ENCODE measurements at places on chromosomes 13 and 19.

DNA sequence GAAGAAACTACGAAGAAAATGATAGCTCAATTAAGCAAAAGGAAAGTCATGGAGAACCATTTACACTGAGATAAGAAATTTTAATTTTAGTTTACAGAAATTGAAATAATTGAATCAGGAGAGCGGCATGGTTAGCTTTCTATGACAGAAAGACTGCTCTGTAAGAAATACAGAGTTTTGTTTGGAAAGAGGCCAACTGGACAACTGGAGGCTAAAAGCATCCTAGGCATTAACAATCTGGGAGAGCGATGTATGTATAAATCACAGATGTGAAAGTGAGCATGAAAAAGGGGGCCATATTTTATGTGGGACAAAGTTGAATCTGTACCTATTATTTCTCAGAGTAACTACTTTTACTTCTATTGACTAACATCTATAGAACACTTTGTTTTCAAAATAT, 1608.8 kb upstream of the PCDH20 start:
- DNase-seq, result no peak

GRCh38 chr13:50267917-50268316, 252.7 kb downstream of the KCNRG start:
- DNase-seq, result no peak

- no peak for DNase-seq
Observed at GRCh38 chr19:55493052-55493644, 4.9 kb downstream of the SSC5D start.

DNA sequence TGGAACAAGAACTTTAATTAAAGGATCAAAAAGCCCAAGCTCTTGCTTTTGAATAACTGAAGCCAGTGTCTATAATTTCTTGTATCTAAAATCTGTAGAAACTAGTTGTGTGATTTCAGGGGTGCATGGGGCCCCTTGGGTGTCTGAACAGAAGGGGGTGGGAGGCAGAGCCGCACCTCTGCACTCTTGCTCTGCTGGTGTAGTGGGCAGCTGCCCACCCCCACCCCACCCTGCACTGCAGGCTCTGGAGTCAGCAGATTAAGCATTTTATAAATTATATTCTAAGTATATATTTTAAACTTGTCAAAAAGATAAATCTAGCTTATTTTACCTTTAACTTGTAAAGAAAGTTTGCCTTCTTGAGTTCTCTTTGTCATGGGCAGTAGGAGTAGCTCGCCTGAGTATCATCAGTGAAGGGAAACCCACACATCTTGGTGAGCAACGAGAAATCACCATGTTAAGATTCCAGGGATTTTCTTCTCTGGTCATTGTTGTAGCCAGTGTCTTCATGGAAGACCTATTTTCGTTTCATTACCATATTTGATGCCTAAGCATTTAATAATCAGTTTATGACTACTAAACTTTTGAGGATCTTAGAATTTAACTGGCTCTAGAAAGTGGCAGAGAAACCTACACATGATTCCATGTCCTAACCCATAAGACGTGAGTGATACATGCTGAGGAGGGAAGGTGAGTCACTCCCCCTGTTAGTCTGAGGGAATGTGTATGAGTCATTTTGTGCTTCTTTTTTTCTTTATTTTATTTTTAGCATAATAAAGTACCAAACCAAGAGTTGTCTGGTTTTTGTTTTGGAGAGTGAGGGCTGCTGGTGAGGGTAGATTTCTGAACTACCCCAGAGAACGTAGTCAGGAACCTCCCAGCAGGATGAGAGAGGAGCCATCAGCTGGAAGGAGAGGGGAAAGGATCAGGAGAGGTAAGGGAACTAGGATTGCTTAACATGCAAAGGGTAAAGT, 7.7 kb downstream of the UBE2L5 start:
- no peak for DNase-seq

- no peak for DNase-seq
Observed at GRCh38 chr13:76992548-76993001, 694 bp downstream of the CLN5 start.

DNA sequence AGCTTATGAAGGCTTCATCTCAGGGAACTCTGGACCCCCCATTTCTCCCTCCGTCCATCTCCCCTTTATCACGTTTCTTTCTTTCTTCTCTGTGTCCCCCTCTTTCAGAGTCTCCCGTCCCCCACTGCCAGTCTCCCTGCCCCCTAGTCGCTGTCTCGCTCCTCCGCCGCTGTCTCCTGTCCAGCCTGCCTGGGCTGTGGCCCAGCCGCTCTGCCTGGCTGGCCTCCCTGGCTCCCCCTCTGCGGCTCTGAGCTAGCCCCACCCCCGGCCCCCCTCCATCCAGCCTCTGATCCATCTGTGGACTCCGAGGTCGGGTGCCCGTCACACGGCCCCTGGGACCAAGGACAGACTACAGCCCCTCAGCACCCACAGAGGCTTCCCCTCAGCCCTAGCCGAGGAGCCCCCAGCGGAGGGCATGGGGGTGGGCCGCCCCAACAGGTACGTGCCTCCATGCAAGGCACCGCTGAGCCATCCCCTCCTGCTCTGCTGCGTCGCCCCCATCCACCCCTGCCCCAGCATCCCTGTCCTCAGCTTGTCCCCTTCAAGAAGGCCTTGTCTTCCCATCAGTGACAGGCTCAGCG, 1.1 kb upstream of the KCNJ14 start:
- DNase-seq, result no peak

DNA sequence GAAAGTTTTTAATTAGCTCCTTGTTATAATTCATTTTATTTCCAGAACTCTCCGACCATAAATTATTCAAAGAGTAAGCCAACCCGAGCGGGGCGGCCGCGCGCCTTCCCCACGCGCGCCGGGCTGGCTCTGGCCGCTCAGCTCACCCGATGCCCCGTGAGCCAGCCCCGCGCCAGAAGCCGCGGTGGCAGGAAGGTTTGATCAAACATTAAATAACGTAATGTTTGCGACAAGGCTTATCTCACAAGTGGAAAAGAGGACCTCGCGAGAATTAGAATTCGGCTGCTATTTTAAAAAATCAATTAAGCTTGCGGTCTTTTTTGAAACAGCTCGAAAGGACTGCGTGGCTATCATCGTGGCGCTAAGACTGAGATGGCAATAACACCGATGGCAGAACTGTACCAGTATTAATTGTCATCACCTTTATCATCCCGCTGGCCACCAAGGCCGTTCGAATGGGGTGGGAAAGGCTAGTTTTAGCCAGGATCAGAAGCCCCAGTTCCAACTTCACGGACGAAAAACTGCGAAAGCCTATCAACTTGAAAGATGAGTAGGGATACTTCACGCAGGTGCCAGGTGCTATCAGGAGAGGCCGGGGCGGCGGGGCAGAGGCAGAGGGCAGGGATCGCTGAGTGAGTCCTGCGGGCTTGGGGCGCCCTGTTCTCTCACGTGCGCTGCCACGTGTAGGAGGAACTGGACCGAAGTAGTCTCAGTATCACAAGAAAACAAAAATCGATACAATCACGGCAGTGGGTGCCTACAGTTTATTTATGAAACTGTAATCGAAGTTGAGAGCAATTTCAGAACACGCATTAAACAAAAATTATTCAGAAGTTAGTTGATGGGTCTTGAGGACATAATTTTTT, 6.4 kb downstream of the POU4F1 start:
- no peak for DNase-seq

GRCh38 chr13:105778196-105778595, 757.3 kb downstream of the EFNB2 start:
- DNase-seq, result no peak

GRCh38 chr13:20387441-20387971, 138.2 kb downstream of the CRYL1 start:
- DNase-seq, result no peak

DNA sequence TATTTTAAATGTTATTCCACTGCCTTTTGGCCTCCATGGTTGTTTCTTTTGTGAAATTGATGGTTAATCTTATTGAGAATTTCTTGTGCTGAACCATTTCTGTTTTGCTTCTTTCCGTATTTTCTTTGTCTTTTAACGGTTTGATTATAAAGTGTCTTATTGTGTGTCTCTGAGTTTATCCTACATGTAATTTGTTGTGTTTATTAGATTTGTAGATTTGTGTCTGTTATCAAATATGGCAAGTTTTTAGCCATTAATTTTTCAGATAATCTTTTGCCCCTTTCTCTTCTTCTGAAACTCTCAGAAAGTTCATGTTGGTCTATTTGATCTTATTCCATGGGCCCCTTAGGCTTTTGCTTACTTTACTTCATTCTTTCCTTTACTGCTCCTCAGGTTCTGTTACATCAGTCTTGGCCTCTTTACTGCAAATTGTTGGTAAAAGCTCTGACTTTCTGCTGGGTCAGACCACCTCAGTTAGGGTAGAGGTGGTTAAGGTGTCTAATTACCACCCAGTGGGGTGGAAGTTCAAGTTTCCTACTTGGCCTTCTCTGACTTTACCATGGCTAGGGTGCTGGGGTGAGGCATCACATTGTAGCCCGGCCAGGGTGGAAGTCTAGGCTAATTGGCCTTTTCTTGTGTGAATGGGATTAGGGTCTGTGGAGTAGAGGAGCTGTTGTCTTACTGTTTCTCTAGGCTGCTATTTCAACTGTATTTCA, 58.3 kb downstream of the ZMYM2 start:
- DNase-seq, result no peak

DNA sequence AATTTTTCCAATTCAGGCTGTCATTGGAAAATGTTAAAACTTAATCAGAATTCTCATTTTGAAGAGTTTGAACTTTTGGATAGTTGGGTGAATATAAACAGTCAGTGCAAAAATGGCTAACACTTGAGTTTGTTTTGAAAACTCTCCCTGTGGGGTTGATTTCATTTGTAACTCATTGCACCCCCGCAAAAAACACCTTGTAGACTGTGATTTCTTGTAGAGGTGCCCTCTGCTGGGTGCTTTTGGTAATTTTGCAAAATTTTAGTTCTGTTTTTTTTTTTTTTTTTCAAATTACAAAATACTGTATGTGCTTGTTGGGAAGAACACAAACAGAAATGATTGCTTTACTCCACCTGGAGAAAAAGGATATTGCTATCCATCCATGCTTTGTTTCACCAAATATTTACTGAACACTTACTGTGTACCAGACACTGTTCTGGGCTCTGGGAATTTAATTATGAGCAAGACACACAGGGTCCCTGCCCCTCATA, 28.2 kb upstream of the GPI start:
- no peak for DNase-seq

GRCh38 chr13:67100730-67101129, 129.4 kb downstream of the PCDH9 start:
- no peak for DNase-seq

- no peak for DNase-seq
Observed at GRCh38 chr19:12833738-12834565, 427 bp downstream of the RTBDN start.

DNA sequence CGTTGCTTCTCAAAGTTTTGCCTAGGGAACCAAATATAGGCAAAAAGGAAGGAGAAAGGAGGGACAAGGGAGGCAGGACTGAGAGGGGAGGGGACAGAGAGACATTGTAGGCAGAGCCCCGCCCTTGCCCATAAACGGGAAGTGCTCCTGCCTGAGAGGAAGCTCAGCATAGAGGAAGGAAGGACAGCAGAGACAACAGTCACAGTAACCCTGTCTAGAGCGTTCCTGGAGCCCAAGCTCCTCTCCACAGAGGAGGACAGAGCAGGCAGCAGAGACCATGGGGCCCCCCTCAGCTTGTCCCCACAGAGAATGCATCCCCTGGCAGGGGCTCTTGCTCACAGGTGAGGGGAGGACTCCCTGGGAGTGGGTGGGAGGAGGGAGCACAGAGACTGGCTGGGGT, at the start of gene CEACAM21:
Gene CEACAM21, plus strand, starts transcription at position 169 of the 400 bp plus-strand sequence. Its CDS starts 109 bp downstream, at position 278.
- no peak for DNase-seq

DNA sequence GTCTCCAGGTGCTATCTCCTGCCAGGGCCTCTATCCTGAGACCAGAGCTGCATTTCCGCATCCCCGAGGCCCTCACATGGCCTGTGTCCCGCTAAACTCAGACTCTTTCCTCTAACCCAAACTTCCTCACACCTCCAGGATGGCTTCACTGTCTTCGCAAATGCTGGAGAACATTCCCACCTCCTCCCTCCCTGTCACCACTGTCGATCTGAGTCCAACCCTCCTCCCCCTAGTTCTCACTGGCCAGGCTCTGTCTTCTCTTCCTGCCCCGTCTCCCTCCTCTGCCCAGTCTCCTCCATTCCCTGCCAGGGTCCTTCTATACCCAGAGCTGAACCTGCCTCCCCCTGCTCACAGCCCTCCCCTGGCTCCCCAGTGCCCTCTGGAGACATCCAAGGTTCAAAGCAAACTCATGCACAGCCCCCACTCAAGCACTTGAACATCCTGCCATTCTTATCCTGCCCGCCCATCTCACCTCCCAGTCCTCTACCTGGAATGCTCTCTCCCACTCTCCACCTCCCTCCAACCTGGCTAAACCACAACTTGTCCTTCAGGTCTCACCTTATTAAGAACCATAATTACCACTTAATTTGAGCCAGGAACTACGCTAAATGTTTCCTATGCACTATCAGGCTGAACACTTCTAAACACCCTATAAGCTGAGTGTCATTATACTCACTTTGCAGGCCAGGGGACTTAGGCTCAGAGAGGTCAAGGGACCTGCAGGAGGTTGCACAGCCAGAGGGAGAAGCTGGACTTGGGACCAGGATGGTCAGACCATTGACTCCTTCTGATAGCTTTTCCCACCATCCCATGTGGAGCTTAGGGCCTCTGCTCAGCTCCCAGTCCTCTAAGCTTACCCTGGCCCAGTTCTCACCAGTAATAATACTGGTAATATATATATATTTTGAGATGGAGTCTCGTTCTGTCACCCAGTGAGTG, 961 bp upstream of the VSIG10L start:
- no peak for DNase-seq
